Stimulated activated naive CD4-positive, alpha-beta T cell (primary cell): ENCODE measurements at places on chromosomes 4 and X.

- DNase-seq = no peak
Measured at GRCh38 chr4:156419080-156419685, 465.5 kb upstream of the CTSO start.

DNA sequence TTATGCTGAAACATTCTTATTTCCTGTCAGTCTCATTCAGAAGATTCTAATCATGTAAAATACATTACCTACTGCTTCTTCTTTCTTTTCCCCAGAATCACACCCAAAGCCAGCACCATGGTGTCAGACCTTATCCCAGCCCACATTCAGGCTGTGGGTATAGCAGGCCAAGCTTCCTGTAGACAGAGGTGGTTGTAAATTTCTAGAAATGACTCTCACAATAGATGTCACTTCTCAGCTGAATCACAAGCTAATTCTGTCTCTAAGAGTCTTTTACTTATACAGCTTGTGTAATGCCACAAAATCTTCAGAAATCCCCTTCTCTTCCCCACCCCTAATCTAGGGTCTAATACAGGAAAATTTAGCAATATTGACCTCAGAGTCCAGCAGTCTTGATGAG lies 239.6 kb downstream of the PARM1 start:
- no peak for DNase-seq

DNA sequence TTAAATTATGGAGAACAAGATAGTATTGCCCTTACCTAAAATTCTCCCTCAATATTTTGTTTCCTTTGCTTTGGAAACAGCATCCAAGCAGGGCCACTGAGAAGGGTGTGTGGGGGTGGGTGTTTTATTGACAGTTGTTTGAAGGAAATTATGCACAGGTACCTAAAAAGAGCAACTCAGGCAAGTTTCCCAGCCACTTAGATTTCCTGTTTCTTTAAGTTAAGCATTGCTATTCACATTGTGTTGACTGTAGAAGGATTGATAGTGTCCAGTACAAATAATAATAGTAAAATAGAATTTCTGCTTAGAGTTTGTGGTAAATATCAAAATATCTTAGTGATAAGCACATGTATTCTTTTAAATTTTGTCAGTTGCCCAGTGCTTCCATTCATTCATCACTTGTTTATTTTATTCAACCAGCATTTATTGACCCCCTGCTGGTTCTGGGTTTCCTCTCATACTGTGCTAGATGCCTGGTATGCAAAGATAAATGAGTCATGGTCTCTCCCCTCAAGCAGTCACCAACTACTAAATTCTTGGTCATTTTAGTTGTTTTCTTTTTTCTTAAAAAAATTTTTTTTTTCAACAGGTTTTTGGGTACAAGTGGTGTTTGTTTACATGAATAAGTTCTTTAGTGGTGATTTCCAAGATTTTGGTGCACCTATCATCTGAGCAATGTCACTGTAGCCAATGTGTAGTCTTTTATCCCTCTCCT lies 50.0 kb downstream of the GALNT7 start:
- DNase-seq = no peak

DNA sequence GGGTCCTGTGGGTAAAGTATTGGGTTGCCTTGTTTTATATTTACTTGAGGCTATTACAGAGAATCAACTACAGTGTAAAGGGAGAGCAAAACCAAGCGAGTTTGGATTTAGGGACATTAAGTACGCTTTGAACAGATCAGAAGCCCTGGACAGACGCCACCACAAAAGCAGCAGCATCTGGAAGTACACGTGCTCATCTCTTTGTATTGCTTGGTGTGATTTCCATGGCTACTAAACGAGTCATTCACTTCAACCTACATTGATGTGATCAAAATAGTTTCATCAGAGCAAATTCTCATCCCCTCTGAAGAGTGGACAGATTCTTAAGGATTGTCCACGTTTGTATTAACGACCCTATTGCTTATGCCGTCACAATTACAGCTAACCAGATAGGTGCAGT lies 85.1 kb downstream of the SORBS2 start:
- DNase-seq = no peak

GRCh38 chr4:47031751-47032404 lies 511 bp downstream of the GABRB1 start:
- DNase-seq = no peak

- peak; percentile 71 for DNase-seq
Measured at GRCh38 chr4:108168671-108169523, at the start of gene LEF1. LEF1 (minus strand) TSS chr4:108168932; CDS start chr4:108167767, 1,165 bp downstream.

DNA sequence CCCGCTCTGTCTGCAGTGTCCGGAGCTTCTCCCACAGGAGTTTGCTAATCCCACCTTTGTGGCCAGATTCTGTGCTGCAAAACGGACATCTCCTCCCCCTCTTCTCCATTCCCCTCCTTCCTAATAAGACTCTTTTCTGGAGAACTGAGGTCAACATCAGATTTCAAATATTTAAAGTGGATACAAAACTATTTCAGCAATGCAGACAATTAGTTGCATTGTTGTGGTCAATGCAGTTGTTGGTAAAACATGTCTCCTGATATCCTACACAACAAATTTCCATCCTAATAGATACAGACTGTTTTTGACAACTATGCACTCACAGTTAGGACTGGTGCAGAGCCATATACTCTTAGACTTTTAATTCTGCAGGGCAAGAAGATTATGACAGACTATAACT lies 5.1 kb upstream of the MCUB start:
- DNase-seq = no peak

DNA sequence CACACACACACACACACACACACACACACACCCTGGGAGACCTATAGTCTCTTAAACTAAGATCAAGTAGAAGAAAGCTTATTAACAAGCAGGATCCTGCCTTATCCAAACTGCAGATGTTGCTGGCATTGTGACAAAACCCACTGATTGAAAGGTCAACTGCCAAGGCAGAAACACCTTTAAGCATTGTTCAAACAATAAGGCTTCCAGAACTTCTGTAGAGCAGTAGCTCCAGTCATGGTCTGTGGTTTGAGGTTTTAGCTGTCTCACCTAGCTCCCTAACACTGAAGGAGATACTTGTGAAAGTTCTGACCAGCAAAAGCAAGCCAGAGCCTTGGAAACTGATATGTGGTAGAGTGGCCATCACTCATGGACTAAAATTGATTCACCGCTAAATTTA lies 59.8 kb downstream of the PTCHD1 start:
- DNase-seq = no peak

DNA sequence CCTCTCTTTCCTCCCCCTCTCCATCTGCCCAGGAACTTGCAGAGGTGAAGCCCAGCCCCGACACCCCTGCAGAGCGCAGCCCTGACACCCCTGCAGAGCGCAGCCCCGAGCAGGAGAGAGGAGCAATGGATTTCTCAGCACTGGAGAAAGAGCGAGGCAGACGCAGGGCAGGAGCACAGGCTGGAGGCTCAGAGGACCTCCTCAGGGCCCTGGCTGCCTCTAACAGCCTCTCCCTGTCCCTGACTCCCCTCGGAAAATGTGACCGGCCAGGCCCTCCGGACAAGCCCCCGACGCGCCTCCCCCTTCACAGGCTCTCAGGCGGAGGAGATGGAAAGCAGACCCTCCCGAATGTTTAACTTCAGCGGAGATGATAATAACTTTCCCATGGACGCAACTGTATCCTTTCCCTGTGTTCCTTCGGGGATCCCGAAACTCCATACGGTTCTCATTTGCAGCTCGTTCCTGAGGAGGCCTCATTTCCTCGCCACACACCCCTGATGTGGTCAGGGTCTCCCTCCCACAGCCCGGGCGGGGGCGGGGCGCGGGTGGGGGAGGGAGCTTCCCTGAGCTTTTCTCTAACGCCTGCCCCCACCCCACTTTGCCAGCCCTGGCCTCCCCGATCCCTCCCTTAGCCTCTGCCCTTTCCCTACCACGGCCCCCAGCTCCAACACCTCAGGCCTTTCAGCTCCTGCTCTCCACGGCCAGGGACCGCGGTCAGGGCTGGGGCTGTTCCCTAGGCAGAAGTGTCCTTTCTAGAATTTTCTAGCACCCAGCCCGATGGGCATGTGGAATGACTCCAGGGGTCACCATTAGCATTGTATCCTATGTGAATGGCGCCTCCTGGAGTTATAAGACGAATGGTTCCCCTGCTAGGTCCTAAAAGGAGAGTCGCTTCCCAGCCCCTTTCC lies 201.1 kb upstream of the BCOR start:
- DNase-seq = no peak

DNA sequence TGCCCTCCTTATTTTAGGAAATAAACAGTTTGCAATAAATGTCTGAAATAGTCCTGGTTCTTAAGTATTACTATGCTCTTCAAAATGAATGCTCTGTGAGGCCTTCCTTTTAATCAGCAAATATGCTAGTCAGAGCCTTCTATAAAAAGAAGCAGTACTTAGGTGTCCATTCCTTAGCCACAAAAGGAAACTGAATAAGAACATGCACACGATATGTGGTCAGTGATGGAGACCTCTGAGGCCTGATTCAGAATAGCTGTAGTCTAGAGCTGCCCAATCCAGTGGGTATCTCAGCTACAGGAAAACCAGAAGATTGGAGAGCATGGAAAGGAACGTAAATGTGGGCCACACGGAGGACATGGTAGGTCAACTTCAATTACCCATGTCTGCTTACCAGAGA lies 141.8 kb downstream of the RASL11B start:
- DNase-seq = no peak
